ENCODE measurements at places on chromosomes 3 and 15.
A peak's percentile ranks its signal among the peaks of the same experiment; 100 is the strongest.

DNA sequence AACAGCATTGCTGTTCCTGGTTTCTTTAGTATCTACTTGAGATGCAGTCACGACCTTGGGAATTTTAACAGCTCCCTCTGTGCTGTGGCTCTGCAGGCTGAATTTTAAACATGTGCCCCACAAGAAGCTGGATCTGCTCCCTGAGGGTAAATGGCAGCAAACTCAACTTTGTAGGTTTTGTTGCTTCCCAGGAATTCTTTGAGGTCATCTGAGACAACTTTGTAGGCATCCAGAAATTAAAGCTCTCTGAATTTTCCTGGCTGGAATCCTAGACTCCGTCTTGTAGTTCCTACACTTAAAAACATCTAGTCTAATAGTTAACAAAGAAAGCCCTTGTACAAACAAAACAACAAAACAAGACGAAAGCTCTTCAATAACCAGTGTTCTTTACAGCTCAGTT lies 366.3 kb downstream of the FEZF2 start:
- DNase-seq = no peak

- DNase-seq = no peak
Measured at GRCh38 chr3:137000039-137000438, 42.3 kb downstream of the IL20RB start.

DNA sequence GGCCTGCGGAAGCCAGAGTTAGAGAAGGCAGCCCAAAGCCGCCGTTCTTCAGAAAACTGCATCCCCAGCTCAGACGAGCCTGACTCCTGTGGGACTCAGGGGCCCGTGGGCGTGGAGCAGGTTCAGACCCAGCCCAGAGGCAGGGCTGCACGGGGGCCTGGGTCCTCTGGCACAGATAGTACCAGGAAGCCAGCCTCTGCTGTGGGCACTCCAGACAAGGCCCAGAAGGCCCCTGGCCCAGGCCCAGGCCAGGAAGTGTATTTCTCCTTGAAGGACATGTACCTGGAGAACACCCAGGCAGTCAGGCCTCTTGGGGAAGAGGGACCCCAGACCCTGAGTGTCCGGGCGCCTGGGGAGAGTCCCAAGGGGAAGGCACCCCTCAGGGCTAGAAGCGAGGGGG lies 23.1 kb downstream of the ALPK3 start:
- no peak for DNase-seq

DNA sequence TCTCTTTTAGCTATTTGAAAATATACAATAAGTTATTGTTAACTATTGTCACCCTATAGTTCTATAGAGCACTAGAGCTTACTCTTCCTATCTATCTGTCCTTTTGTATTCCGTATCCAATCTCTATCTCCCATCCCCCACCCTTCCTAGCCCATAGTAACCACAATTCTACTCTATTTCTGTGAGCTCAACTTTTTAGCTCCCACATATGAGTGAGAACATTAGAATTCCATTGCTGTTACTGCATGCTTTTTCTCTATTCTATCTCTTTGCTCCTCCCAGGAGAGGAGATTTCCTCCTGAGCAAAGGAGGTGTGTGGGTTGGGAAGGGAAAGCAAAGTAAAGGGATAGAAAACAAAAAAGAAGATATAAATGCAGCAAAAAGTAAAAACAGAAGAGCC lies 105.6 kb upstream of the SLC4A7 start:
- DNase-seq = no peak

- DNase-seq = peak; percentile 43
Measured at GRCh38 chr15:38688761-38689160, 124.1 kb upstream of the RASGRP1 start.

DNA sequence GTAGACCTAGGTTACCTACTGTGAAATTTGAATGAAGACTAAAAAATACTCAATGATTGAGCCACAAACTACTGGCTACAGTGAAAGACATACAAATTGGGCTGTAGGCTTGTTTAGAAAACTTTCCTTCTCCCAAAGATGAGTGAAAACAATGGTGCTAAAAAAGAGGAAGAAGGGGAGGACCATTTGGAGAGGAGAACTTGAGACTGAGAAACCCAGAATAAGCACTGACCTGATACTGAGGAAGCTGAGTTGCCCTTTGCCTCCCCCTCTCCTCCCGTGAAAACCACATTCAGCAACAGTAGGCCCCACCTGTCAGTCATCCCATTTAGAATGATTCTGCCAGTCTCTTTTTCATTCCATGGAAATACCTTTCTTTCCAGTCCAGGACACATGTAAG lies 484.0 kb upstream of the TGFBR2 start:
- DNase-seq = no peak

GRCh38 chr15:100878648-100879047 lies 983 bp upstream of the ALDH1A3 start:
- DNase-seq = no peak

Data from CD4-positive, alpha-beta T cell treated with Interferon gamma for 1 hour (primary cell).